Memory B cell (primary cell): ENCODE measurements at places on chromosomes 7 and 10.

- DNase-seq = no peak
Observed at GRCh38 chr7:78489476-78490240, 691.1 kb downstream of the PHTF2 start.

GRCh38 chr10:27355918-27356573 lies 115.4 kb upstream of the ACBD5 start:
- DNase-seq = no peak

GRCh38 chr7:123070702-123071286 lies 75.3 kb upstream of the TAS2R16 start:
- DNase-seq = no peak

GRCh38 chr10:44660271-44660670 lies 250.9 kb upstream of the TMEM72 start:
- no peak for DNase-seq

- no peak for DNase-seq
Observed at GRCh38 chr10:45239642-45240041, 75.8 kb downstream of the OR13A1 start.

- DNase-seq = no peak
Observed at GRCh38 chr10:123640016-123640535, 26.1 kb upstream of the GPR26 start.

DNA sequence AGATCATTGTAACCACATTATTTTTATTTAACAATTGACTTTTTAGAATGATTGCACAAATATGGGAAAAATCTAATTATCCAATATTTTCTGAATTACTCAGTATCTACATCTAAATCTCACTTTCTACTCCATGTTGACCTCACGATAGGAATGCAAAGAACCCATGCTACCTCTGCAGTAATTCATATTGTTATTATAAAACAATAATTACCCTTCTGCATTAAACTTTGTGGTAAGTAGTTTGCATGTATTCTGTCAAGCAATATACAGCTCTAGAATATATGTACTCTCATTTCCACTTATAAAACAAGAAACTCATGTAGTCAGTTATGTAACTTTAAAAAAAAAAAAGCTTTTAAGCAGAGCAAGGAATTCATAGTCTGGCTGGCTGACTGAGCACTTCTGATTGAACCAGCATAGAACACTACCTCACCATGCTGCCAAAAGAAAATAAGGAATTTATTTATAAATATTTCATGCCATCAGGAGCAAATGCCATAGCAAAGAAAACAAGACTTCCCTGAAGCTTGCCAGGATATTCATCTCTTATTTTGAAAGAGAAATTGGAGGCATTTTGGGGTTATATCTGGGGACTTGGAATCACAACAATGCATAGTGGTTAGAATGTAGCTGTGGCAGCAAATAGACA lies 895.7 kb downstream of the XPNPEP1 start:
- DNase-seq = no peak

- DNase-seq = no peak
Observed at GRCh38 chr10:99444383-99445045, 14.1 kb upstream of the GOT1 start.

- no peak for DNase-seq
Observed at GRCh38 chr10:128898916-128899195, 568.2 kb upstream of the MGMT start.

- no peak for DNase-seq
Observed at GRCh38 chr7:117163101-117163500, 159.8 kb downstream of the WNT2 start.

DNA sequence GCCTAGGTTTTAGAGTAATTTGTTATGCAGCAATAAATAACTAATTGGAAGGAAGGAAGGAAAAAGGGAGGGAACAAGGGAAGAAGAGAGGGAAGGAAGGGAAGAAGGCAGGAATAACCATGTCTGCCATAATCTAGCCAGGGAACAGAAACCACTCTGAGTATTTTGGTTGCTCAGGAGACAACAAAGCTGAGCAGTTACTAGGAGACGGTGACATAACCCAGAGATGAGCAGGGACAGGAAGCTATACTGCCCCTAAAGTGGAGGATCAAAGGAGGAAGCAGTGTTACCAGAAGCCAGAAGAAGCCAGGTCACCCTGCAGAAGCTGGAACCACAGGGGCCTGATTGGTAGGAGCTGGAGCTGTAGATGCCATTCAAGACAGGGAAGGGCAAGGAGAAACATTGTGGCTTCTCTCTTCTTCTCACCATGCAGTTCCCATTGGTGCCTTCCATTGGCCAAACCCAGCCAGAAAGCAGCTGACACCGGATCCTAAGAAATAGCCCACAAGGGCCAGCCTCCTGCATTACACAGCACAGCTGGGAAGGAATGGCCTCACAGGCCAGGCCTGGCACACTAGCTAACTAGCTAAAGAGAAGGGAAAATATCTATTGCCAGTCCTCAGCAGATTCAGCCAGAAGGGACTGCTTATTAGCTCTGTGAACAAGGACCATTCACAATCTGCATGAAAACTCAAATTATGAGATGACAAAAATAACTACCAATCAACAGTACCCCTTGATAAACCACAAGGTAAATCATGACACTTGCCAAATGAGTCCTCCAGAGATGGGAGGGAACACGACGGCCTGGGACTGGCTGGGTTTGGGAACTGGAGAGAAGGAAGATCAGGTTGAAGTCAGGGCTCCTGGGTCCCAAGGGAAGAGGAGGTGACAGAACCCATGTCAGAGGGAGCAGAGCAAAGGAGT lies 184.5 kb upstream of the NFE2L3 start:
- DNase-seq = no peak

DNA sequence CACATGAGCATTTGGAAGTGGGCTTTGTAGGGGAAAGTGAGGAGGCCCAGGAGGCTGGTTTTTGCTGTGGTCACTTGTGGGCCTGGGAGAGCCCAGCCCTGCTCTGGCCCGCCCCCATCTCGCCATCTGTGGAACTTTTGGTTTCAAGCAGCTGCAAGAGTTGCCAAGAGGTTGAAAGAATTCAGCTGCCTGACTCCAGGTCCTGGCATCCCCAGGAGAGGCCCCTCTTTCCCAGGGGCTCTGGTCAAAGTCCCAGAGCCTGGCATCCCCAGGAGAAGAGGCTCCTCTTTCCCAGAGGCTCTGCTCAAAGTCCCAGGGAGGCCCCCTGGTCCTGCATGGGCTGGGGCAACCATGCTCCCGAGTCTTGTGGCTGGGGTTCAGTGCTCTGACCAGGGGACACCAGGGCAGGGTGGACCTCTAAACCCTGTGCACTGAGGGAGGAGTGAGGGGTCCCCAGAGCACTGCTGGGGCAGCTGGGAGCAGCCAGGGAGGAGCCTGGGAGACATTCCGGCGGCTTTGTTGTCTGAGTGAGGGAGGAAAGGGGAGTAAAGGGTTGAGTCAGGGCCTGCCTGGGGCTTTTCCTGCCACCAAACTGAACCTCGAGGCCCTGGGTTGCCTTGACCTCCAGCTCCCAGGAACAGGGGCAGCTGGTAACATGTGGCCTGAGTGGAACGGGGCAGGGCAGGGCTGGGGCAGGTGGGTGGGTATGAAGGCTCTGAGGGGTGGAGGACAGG lies 27.7 kb upstream of the CSGALNACT2 start:
- DNase-seq = no peak

GRCh38 chr7:3146571-3147226 lies 103.0 kb upstream of the CARD11 start:
- no peak for DNase-seq

DNA sequence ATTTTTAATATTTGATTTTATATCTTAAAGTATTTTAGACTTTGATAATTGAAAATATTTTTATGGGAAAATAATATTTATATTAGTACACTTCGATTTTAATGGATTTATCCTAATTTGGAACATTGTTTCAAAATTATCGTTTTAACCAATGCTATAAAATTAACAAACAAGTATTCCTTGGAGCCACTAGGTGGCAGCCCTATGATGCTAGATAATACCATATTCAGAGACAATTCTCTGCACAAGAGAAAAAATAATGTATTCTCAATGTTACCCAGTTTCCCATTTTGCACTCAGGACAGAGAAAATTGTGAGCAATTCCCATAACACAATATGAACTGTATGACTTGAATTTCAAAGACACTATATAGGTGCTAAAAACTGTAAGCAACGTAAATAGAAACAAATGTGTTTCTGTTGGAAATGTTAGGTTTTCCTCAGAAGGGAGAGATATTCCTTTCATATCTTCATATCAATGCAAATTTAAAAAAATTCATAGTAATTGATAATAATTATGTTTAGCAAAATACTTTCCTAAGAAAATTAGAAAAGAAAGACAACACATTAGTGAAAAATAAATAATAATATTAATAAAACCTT lies 237.8 kb downstream of the SEMA3E start:
- DNase-seq = no peak

GRCh38 chr7:81605493-81605892 lies 164.4 kb downstream of the HGF start:
- DNase-seq = no peak

DNA sequence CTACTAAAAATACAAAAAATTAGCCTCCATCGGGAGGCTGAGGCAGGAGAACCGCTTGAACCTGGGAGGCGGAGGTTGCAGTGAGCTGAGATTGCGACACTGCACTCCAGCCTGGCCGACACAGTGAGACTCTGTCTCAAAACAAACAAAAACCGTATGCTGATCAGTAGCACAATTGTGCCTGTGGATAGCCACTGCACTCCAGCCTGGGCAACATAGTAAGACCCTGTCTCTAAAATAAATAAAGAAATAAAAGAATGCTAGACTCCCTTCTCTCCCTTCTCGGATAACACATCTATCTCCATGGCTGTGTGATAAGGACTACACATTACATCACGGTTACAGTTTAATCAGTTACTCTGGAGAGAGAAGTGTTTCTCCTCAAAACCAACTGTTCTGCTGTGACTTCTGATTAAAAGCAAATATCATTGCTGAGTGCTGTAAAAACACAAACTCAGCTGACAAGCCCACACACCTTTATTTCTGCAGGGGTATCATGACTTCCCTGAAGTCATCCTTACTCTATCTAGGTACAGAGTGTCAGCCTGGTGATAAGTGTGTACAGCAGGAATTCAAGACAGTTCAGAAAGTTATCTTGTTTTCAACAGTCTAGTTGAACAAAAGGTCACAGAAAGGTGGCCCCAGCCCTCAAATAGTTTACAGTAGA lies 5.3 kb upstream of the ARHGAP19 start:
- no peak for DNase-seq

DNA sequence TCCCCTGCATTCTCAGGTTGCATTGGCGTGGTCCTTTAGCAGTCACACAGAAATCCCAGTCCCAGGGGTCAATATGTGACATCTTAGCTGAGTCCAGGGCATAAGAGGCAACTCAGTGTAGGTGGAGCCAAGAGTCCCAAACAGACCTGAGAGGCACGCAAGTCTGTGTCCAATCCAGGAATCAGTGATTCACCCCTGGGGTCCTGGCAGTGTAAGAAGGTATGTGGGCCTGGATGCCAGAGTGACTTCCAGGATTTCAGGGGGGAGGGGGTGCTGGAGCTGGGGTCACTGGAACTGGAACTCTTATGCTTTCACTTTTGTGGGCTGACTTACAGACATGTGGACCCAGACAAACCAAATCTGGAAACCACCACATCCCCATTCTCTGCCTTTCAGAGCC lies 26.8 kb downstream of the FRMPD2 start:
- no peak for DNase-seq

DNA sequence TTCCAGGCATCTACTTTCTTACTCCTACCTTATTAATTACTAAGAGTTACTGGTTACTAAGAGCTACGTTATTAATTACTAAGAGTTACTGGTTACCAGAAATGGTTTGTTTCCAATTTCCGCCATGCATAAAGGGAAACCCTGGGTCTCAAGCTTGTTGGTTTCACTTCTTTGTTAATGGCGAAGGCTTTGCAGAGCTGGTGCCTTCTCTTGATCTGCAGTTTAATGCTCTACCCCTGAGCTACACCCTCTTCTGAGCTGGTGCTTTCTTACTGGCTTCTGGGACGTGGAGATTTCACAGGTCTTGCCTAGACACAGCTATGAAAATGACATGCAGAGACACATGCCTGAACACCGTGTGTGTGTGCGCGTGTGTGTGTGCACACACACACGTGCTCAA lies 560 bp downstream of the CPA4 start:
- no peak for DNase-seq

- DNase-seq = no peak
Observed at GRCh38 chr10:79287973-79288723, 59.1 kb upstream of the PPIF start.

GRCh38 chr7:816751-817671 lies 15.3 kb upstream of the SUN1 start:
- peak; percentile 17 for DNase-seq

- no peak for DNase-seq
Observed at GRCh38 chr10:119543814-119544642, 1.5 kb upstream of the RGS10 start.

DNA sequence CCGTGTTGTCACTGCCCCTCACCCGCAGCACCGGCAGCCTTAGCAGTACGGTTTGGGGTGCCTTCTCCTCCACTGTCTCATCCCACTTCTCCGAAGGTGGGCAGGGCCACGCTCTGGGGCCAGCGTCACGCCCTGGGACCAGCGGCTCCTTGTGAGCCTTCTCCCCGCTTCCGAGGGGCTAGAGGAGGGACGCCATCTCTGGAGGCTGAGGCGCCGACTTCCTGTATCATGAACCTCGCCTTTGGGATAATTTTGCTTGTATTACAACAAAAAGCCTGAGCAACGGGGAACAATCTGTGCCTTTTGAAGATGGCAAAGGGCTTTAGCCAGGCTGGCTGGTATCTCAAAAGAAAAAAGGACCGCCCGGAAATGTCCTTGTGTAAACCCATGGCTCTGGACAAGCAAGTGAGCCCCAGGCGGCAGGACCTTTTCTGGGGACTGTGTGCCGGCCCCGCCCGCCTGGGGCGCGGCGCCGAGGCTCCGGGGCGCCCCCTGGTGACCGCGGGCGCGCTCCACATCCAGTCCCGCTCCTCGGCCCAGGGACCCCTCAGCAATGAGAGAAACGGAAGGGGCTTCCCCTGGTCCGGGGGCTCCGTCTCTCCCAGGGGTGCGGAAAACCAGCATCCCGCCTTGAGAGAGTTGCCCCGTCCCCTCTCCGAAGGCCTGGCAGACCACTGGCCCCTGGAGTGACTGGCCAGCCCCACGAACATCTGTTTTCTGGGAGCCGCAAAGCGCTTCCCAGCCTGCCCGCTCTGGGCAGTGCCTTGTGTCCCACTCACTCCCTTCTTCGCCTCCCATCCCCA lies 3.8 kb downstream of the DEPP1 start:
- peak; percentile 87 for DNase-seq

DNA sequence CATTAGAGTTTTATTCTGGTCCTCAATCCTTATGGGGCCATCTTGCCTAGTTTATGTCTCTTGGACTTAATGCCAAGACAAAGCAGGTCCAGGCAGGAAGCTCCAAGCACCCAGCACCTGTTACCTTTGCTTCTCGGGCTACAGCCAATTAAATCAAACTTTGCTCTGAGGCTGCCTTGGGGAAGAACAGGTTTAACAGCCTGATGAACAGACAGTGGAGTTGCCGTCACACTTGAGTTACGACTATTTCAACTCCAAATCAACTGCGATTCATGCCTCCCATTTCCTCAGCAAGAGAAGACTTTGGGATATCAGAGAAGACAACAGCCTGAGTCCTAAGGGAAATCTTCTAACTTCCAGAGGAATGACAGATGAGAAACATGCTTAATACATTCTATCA lies 62.2 kb downstream of the XPNPEP1 start:
- no peak for DNase-seq
